Left lung (tissue), 14 donors: ENCODE measurements at places on chromosomes 7 and 10. TPM values are rescaled to one million over a fixed set of nuclear protein-coding genes. Genes with fewer than 3 reads are reported as not detected.
A peak's percentile ranks its signal among the peaks of the same experiment; 100 is the strongest.

DNA sequence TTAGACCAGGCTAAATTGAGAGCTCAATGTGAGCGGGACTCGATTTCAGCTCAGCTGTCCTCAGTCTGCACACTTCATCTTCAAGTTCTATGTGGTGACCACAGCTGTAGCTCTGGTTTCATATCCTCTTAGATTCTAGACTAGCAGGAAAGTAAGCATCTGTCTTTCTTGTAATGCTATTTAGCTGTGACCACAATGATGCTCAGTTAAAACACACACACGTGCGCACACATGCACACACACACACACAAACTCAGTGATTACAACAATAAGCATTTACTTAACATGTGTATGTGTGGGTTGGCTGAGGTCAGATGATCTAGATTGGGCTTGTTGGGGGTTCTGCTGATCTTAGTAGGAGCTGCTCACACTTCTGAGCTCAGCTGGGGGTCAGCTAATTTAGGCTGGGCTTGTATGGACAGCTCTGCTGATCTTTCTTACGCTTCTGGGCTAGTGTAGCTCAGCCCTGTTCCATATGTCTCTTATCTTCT, 82.5 kb downstream of the ZNF365 start:
- DNase-seq = no peak

- no peak for DNase-seq
These were observed 94.2 kb downstream of the NRBF2 start for GRCh38 chr10:63227207-63227895.

- peak; percentile 55 for DNase-seq
These were observed 1.9 kb downstream of the INA start for GRCh38 chr10:103278862-103279298.

DNA sequence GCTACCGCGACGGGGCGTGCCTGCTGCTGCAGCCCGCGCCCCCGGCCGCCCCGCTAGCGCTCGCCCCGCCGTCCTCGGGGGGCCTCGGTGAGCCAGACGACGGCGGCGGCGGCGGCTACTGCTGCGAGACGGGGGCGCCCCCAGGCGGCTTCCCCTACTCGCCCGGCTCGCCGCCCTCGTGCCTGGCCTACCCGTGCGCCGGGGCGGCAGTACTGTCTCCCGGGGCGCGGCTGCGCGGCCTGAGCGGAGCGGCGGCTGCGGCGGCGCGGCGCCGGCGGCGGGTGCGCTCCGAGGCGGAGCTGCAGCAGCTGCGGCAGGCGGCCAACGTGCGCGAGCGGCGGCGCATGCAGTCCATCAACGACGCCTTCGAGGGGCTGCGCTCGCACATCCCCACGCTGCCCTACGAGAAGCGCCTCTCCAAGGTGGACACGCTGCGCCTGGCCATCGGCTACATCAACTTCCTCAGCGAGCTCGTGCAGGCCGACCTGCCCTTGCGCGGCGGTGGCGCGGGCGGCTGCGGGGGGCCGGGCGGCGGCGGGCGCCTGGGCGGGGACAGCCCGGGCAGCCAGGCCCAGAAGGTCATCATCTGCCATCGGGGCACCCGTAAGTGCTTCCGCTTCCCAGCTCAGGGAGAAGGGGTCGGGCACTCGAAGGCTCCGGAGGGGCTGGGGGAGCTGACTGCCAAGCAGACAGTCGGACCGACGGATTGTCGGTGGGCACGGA, 761 bp downstream of the PTF1A start:
- DNase-seq = peak; percentile 68

DNA sequence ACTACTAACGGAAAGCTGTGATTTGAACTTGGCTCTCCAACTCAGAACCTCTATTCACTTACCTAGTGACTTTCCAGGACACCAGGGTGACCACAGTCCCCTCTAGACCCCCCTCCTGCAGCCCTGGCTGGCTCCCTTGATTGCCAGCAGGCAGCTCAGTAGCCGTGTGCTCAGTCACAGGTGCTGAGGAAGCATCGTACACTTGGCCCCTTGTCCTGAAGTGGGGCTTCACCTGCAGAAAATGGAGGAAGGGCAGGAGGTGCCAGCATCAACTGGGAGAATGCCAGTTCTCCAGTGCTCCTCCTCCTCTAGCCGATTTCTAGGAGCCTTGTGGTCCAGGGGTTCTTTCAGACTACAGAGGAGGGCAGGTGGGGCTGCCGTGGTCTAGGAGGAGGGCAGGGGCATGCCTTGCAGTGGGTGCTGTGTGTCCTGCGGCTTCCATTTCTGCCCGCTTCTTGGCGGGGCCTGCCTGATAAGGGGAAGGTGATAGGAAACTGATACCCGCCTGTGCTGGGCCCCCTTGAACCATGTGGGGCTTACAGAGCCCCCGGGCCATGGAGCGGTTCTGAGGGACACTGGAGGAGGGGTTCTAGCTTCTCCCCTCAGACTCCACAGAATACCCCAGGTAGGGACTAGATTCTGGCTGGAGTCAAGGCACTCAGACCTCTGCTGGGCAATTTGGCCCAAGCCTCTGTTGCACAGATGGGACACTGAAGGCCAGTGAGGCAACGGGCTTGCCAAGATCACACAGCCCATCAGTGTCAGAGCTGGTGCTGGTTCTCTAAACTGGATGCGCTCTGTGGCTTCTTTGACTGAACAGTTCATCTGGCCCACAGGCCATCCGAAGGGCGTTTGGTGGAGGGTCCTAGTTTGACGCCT, 14.0 kb downstream of the FAM241B start:
- no peak for DNase-seq

- DNase-seq = no peak
These were observed 79.5 kb upstream of the SVIL start for GRCh38 chr10:29714096-29714874.

ZNF804B gene
- not detected for polyA plus RNA-seq

POLR2J gene
- polyA plus RNA-seq = 28.1 TPM
